Right hindlimb (tissue), 1 donor: ENCODE measurements at places on chromosomes 2 and 18.

- DNase-seq, result no peak
Observed at GRCh38 chr2:137857881-137858280, 106.4 kb upstream of the HNMT start.

DNA sequence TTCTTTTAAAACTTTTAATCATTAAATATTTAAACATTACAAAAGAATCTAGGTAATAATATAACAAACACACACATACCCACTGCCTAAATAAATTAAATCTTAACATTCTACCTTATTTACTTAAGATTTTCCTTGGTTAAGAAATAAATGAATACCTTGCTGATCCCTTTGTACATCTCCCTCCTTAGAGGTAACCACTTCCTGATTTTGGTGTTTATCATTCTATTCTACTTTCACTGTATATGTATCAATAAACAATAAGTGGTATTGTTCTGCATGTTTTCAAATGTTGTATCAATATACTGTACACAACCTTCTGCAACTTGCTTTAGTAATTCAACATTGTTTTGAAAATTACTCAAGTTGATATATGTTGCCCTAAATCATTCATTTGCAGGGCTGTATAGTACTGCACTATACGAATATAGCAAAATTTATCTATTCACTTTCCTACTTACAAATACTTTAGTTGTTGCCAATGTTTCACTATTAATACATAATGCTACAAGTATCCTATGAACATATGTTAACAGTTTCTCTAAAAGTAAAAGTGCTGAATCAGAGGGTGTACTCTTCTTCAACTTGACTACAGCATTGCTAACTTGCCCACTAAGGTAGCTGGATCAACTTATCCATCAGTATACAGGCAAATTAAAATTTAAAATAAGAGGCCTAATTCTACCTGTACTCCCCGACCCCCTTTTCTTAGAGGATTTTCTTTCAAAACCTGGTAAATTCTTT is 65.8 kb downstream of the MEMO1 start:
- no peak for DNase-seq

- no peak for DNase-seq
Observed at GRCh38 chr18:6255116-6255705, 159.5 kb downstream of the L3MBTL4 start.

- peak; percentile 67 for DNase-seq
Observed at GRCh38 chr18:5894611-5895298, 567 bp downstream of the TMEM200C start.

DNA sequence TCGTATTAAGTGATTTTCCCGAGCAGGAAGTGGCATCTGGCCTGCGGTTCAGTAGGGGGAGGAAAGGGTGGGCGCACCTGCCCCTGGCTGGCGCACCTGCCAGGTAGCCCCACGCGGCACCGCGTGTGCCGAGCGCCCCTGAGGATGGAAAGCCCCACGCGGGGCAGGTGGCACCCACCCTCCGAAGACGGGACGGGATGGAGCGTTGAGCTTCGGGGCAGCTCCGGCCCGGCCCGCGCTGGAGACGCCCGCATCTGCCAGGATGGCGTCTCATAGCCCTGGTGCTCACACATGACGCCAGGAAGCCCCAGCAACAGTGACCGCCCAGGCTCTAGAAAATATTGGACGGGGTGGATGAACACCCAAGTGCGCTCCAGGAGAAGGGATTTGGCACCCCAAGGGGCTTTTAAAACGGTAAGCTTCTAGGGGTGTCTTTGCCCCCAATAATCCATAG is 2.5 kb upstream of the NFATC1 start:
- DNase-seq, result peak; percentile 73

DNA sequence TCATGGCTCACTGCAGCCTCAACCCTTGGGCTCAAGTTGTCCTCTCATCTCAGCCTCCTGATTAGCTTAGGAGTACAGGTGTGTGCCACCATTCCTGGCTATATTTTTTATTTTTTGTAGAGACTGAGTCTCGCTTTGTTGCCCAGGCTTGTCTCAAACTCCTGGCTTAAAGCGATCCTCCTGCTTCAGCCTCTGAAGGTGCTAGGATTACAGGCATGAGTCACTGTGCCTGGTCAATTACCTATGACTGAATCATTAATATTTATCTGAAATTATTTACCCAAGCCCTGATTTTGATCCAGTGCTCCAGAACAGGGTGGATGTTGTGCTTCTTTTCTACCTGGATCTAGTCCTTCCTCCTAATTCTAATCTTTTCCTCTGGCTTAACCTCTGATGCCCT is 87.8 kb downstream of the MAP2 start:
- no peak for DNase-seq

DNA sequence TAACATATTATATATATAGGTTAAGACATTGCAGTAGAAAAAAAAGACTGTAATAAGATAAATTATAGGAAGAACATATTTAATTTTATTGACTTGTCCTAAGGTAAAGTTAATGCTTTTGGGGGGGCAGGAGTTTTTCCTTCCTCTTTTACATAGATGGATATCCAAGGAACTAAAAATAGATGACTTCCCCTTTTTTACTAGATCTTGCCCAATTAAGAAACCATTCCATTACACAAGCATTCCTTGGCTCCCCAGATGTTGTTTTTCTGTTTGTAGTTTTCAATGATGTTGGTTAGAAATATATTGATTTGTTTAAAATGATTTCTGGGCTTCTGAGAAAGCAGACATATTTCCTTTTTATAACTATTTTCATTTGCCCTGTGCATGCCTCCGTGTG is 22.4 kb upstream of the PMAIP1 start:
- no peak for DNase-seq

- DNase-seq, result no peak
Observed at GRCh38 chr2:86066007-86066578, 39.6 kb downstream of the POLR1A start.

DNA sequence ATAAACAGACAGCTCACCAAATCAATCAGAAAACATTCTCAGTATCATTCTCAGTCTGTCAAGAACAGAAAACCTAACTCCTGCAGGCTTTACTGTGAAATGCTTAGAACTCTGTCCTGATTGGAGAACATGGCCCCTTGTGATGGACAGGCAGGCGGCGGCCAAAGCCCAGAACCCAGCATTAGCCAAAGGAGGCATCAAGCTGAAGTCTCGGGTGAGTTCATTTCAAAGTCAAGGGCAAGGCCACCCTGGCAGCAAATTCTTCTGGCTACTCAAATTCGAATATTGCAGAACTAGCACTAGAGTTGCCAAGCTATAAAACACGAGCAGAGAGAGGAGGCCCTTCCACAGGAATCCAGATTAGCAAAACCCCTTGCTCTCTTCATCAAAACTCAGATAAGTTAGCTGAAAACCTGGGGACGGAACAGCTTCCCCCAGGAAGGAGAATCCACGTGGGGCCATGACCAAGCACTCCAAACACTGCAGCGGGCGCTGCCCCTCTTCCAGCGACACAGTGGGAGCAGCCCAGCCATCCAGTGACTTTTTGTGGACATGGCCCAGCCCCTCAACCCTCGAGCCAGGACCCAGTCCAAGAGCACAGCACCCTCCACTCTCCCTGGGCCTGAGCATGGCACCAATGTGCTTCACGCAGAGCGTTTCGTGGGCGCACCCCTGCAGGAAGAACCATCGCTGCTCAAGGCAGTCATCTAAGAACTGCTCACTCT is 98.6 kb downstream of the HDAC4 start:
- DNase-seq, result peak; percentile 12

GRCh38 chr2:216149741-216150140 is 40.6 kb downstream of the XRCC5 start:
- DNase-seq, result no peak

DNA sequence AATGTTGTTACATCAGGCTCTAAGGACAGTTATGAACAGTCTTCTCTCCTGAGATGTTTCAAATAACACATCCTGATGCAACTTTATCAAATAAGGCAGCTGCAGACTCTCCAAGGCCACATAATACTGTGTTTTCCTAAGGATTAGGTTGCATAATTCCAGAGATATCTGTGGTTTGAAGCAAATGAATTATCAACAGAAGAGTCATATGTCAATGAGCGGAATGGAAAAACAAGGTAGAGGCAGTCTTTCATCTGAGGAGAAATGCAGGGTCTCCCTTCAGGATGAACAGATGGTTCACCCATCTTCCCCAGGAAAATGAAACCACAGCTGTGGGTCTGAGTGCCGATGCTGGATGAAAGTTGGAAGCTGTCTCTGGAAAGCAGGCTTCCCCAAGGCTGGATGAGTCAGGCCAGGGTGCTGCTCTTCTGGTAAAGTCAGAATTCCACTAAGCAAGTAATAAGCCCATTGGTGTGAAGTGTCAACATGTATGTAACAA is 22.2 kb downstream of the LYG1 start:
- DNase-seq, result no peak
